CD4-positive, alpha-beta T cell treated with Interleukin-2 at 100 ng/mL for 4 hours (primary cell): ENCODE measurements at places on chromosomes 13 and 19.

DNA sequence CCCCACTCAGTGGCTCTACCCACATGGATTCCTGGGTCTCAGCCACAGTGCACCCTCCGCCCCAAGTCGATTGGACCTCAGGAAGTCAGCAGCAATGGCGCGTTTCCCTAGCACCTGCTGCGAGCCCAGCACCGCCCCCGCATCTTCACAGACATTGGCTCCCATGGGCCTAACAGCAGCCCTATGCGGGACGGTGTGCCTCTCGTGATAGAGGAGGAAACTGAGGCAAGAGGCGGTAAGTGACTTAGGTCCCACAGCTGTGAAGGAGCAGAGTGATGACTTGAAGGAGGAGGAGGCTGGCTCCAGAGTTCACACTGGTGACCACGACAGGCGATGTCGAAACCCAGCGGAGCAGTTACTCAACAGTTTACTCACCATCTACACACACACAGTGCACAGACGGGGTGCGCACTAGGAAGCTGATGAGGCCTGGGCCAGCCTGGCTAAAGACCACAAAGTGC is 104.5 kb upstream of the SOX1 start:
- no peak for DNase-seq

DNA sequence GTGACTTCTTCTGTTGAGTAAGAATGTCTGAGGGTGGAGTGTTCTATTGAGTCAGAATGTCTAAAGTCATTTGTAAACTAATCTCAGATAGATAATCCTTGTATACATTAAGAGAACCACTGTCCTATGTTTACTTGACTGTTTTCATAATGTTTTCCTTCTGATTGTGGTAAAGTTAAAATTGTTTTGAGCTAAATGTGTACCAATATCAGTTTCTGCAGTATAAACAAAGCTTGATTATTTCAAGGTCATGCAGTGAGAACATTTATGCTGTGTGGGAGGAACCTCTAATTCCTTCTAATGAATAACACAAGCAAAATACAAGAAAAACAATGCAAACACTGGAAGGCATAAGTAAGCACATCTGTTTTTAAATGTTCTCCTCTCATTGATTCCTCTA is 434.6 kb downstream of the FGF14 start:
- DNase-seq = no peak

DNA sequence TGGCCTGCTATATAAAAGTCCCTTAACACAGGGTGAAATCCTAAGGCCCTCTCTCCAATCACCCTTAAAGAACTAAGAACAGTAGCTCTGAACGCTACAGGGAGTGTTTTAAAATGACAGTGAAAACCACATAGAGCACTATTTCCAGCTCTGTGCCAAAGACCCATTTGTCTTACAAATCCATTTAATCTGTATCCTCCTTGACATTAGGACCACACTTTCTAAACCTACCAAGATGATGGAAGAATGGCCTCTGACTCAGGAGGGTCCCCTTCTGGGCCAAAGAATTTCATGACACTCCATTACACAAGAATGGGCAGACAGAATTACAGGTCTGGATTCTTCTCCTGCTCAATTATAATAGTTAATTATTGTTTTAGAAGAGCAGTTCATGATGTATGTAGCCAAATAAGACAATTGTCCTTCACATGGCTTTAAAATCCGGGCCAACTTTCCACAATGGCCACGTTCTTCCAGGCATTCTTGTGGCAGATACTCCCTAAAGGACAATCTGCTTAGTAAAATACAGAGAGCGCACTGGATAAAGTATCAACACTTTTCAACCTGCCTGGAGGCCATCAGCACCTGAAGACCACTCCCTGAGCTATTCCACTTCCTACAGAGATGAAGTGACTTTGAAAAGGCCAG is 61.0 kb downstream of the STK24 start:
- no peak for DNase-seq

GRCh38 chr19:30293051-30293785 is 79.0 kb upstream of the ZNF536 start:
- DNase-seq = no peak

GRCh38 chr19:2575734-2576481 is 100.0 kb downstream of the GADD45B start:
- DNase-seq = no peak

DNA sequence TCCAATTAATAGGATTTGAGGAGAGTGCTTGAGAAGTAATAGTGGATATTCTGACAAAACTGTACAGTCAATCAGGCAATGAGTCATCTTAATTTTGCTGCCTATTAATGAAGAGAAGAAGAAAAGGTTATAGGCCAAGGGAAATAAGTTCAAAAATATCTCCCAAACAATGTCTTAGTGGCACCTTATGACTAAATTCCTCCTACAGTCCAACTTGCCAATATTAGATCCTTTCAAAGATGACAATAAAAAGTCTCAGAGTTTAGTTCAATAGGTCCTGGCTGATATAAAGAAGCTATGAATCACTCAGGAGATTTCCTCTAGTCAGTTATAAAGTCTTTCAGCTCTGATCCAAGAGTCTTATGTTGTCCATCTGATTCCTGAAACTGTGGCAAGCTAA is 27.9 kb downstream of the UGGT2 start:
- no peak for DNase-seq

GRCh38 chr19:29812881-29813275 is 1.1 kb downstream of the CCNE1 start:
- no peak for DNase-seq
